ENCODE measurements at places on chromosomes 2 and 18.

GRCh38 chr2:220585241-220585640 lies 957.8 kb downstream of the SLC4A3 start:
- no peak for DNase-seq

- DNase-seq, result peak; percentile 22
Observed at GRCh38 chr18:77250501-77250925, 865 bp downstream of the GALR1 start.

GRCh38 chr2:241108271-241109209 lies 6.5 kb upstream of the MTERF4 start:
- DNase-seq, result no peak

DNA sequence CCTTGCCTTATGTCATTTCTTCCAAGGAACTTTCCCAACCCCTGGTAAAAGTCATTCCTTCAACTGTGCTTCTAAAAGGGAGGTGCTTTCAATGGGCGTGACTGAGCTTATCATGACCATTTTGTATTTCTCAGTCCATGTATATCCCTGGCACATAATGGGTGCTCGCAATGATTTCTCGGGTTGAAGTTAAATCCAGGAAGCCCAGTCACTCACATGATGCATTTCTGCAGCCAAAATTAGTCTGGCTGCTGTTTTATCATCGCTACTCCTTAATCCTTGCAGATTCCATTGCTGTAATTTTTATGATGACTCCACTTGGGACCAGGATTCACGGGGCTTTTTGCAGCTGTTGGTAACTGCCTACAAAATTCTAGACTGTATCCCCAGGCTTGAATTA lies 25.9 kb upstream of the RFX8 start:
- DNase-seq, result no peak

DNA sequence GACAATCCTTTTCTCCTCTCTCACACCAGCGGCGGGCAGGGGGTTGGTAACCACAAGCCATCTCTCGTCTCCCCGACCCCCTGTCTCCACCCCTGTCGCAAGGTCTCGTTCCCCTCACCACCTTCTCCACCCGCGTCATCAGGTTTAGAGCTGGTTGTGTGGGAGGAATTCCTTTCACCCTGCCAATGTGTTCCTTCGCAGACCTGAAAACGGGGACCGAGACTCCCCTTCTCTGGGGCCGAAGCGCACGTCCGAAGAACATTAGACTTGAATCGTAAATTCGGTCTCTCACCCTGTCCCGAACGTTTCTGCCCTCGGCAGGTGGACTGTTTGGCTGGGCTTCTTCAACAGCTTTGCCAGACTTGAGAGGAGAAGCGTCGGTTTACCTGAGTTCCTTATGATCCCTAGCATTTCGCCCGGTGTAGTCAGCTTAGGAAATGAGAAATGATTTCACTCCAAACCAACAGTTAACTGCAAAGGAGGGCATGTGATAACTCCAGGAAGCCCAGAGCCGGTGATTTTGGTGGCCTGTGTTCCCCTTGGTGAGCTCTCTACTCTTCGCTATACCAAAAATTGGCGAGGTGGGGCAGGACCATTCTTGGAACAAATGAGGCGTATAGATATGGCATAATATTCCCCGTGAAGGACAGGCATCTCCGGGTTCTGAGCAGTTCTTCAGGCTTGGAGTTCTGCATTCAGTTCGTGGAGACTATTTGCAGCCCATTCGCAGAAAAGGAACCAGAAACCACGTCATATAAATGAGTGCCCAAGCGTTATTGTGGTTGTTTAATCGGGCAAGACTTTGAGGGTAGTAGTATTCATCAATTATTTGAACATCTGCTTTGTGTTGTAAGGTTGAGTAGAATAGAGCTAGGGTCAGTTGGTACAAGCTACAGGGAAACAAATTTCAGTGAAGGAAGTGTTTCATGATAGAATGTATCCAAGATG lies 694 bp downstream of the CFAP36 start:
- DNase-seq, result no peak

DNA sequence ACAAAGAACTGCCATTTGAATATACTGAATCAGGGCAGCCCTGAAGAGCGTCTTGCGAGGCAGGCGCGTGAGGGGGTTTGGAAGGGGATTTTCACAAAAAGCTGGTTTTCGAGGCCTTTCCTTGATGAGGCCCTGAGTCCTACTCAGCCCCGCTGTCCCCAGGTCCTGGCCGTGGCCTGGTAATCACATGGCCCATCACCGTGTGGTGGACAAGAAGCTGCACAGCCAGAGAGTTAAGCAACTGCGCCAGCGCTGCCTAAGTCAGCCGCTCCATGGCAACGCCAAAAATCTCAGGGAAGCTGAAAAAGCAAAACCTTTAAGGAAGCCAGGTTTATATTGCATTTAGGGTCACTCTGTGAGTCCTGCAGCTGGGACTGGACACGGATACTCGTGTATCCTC lies 341.2 kb upstream of the MYT1L start:
- DNase-seq, result no peak

Measured in endothelial cell (in vitro differentiated cells).